ENCODE measurements at places on chromosomes 2 and 18.

DNA sequence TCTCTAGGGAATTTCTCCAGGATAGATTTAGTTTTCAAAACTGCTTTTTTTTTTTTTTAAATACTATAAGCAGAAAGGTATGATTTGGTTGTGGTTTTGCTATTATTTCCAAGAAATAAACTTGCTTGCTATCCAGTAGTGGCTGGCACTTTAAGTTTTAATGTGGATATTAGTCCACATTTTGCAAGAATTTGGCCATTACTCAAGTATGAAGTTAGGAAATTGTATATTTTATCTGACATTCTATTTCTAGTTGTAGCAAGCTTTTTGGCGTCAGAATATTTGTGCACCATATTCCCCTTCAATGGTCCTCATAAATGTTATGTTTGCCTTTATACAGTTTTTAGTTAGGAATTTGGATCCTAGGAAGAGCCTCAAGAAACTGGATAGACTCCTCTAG is 226.3 kb downstream of the ZNF521 start:
- DNase-seq = no peak

DNA sequence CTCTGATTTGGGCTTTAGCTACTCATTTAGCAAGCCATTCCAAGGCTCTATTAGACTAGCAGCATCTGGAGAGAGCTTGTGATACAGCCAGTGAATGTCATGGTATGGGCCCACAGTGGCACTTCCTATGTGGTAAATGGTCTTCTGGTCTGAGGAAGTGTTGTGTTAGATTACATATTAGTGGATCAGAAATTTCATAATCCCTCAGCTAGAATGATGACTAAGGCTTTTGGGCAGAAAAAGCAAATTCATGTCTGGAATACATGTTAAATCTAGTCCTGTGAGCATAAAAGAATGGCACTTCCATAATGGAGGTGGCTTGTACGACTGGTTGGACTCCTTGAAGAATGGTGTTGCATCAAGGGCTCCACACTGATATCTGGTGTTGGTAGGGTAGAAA is 436.8 kb upstream of the CWC22 start:
- no peak for DNase-seq

GRCh38 chr2:85754313-85755095 is 713 bp downstream of the ATOH8 start:
- peak; percentile 57 for DNase-seq

DNA sequence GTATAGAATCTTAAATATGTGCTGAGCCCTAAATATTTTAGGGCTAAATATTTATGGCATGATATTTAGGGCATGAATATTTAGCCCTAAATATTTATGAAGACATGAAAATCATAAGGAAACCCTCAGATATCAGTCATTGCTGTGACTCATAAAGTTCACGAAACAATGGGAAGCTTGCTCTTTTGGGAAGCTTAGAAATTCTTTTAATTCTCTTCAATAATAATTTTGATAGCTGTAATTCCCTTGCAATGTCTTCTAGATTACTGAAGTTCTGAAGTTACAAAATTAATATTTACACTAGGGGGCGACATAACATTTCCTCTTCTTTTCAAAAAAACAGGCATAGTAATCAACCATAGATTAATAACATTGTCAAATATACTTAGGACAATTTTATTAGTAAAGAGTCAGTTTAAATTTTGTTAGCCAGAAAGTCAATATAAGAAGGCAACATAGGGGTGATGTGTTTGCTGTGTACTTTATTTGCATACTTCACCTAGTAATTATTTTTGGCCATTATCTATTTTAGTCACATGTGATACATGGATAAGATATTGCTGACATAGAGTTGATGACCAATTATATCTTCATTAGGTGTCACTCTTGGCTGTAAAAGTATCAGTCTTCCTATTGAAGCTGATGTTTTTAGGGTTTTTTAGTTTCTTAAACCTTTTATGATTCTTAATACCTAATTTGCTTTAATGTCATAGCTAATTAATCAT is 13.2 kb downstream of the ZNF804A start:
- DNase-seq = no peak

GRCh38 chr2:2264416-2264815 is 66.7 kb downstream of the MYT1L start:
- no peak for DNase-seq

DNA sequence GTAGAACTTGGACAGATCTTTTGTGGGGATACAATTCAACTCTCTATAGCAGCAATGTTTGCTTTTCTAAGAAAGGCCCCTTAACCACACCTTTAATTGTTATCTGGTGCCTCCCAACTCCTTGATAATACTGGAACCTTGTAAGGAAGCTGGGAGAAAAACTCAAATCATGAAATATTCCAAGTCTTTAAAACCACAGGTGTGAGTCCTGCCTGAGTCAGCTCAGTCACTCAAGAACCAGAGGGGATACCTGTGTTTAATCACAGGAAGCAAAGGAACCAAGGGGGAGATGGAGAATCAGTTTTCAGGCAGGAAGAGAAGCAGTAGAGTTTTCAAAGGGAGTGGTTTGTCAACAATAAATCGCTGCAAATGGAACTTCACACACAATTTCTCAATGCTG is 159.9 kb downstream of the LAMA3 start:
- no peak for DNase-seq

- no peak for DNase-seq
These were observed 73.9 kb downstream of the LRRFIP1 start for GRCh38 chr2:237701033-237701858.

DNA sequence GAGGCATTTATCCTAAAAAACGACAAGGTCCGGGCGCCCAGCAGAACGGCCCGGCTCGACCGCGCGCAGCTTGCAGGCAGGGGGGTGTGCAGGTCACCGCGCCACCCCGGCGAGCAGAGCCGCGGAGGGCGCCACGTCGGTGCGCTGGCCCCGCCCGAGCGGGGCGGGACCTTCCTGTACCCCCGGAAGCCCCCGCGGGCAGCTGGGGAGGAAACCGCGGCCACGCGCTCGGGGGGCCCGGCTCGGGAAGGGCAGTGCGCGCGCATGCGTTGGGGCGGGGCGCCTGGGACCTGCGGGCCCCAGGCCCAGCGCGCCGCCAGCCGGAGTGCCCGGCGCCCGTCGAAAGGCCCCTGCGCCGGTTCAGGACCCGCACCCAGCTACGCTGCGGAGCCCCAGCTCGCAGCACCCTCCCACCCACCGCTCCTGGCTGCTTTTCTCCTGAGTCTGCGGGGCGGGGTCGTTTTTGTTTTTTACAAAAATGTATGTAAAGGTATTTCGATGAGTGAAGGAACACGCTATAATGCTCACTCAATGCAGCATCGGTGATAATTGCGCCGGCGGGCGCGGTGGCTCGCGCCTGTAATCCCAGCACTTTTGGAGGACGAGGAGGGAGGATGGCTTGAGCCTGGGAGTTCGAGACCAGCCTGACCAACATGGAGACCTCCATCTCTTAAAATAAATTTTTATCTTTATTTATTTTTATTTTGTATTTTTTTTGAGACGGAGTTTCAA is 47.7 kb upstream of the POMC start:
- peak; percentile 91 for DNase-seq

DNA sequence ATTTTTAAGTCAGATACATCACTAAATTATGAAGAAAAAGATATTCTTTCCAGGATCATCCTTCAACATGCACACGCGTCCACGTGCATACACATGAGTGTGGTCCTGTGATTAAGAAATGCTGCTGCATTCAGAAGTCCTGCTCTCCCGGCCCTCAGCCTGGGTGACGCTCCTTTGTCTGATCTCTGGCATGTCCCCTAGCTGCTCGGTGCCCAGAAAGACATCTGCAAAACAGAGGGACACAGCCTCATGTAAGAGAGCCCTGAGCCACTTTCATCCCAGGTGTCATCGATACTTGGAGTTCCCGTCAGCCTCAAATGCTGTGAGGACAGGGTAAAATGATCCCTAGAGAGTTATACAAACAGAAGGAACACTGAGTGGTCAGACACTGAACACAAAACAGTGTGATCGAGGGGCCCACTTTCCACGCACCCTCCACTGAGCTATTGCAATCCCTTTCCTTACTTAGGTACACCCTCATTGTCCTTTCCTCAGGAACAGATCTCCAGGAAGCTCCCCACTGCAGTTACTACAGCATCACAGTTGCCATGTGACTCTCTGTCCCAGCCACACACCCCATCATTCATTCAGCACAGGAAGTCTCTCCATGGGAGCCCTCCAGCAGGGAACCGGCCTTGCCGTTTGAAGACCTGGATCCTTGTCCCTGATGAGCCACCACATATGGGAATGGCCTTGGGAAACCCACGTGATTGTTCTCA is 32.1 kb downstream of the CRACDL start:
- DNase-seq = no peak

DNA sequence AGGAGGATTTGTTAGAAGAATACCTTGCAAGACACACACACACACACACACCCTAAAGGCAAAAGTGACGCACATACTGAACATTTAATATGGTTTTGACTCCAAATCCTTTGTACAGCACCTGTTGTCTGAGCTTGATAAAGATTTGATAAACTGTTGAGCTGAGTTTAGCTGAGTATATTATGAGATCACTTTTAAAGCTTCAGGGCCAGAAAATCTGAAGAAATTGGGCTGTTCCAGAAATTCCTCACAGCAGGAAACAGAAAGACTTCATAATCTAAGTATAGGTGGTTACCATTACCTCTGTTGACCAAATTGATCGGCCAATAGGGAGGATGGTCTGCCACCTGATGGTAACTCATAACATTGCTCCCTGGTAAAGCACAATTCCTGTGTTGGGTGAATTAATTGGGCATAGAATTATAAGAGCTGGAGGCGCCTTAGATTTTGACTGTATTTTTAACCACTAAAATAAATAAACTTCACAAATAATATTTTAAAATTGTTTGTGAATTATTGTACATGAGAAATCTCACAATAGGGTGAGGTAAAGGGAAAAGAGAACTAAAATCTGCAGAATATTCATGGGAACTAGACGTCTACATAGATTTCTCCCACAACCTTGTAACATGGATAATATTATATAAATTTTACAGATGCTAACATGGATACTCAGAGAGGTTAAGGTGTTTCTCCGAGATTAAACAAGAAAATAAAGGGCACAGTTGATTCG is 21.8 kb upstream of the RPIA start:
- DNase-seq = no peak

- DNase-seq = no peak
These were observed 12.7 kb downstream of the TMEM177 start for GRCh38 chr2:119691651-119692245.

DNA sequence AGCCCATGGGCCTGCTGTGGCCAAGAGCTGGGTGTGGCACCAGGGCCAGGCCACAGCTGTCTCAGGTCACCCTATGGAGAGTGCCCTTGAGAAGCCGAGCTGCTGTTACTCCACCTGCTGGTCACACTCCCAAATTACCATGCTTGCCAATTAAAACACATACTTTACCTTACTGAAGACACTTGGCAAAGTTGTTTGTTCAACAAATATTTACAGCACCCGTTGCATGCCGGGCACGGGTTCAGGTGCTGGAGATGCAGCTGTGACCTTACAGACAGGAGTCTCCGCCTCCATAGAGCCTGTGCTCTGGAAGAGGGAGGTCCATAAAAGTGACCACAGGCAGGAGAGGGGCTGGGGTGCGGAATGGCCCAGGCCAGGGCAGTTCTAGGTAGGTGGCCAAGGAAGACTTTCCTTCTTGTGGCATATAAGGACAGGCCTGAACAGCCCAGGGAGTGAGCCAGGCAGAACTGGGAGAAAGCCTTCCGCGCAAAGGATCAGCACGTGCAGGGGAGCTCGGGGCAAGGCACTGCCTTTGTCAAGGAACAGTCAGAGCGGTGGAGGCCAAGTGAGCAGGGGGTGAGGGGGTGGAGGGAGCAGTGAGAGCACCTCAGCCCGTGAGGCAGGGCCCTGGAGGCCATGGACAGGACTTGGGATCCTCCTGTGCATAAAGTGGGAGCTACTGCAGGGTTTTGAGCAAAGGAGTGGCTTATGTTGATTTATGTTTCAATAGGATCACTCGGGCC is 23.6 kb upstream of the RBM44 start:
- DNase-seq = peak; percentile 43

- no peak for DNase-seq
These were observed 113.3 kb downstream of the SCG2 start for GRCh38 chr2:223488814-223489213.

DNA sequence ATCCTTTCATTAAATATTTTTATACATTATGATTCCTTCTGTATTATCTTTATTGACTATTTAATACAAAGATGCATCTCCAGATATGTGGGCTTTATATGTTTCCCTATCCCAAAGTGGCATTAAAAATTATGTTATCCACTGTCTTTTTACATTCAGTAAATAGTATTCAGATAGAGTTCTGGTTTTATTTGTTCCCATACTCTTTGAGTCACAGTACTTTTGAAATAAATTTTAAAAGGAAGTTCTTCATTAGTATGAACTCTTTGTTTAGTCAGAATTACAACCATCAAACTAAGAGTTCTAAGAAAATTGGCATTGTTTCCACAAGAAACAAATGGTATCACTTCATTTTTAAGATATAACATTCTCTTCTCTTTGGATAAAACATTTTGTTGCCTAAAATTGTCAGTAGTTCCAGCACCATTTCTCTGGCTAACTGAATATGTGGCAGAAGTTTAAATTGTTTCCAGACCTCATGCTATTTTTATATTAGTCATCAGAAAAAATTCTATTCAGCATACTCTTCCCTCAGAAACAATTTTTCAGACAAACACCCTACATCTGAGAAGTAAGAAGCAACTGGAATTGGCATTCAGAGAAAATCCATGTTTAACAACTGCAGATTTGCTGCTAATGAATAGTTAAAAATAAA is 88.5 kb upstream of the COL5A2 start:
- DNase-seq = no peak

- no peak for DNase-seq
These were observed 131.1 kb downstream of the DSEL start for GRCh38 chr18:67385455-67385854.

GRCh38 chr18:57998461-57998860 is 45.6 kb upstream of the NEDD4L start:
- DNase-seq = no peak

- DNase-seq = peak; percentile 28
These were observed 242.0 kb upstream of the LYPD1 start for GRCh38 chr2:132911726-132912724.

GRCh38 chr18:68299906-68300305 is 415.0 kb downstream of the TMX3 start:
- DNase-seq = no peak

- no peak for DNase-seq
These were observed 78.1 kb upstream of the TTC39C start for GRCh38 chr18:23936381-23936958.

DNA sequence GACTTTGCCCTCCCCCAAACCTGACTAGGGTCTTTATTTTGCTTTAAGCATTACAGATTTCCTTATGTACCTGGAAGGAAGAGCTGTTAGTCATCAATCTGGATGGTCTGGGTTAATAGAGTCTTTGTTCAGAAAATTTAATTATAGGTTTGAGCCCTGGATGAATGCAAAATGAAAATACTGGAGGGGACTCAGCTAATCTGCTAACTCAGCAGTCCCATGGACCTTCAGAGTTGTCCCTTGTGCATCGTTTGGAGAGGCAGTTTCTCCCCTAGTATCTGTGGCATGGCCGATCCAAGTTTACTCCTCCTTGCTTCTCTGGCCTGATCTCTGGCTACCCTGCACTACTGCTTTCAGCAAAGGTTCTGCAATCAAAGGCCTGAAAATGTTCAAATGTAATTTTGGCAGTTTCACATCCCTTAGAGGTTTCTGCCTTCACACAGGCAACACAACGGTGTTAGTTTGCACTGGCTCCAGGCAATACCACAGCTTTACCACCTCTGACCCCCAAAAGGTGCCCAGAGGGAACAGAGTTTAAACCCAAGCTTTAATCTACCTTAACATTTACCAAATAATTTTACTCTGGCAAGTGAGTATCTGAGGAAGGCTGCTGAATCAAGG is 134.3 kb downstream of the THADA start:
- no peak for DNase-seq

All from left ventricle myocardium superior (tissue), 1 donor.